CD4-positive, alpha-beta T cell treated with Interleukin-4 for 1 hour (primary cell): ENCODE measurements at places on chromosomes 5 and 9.

DNA sequence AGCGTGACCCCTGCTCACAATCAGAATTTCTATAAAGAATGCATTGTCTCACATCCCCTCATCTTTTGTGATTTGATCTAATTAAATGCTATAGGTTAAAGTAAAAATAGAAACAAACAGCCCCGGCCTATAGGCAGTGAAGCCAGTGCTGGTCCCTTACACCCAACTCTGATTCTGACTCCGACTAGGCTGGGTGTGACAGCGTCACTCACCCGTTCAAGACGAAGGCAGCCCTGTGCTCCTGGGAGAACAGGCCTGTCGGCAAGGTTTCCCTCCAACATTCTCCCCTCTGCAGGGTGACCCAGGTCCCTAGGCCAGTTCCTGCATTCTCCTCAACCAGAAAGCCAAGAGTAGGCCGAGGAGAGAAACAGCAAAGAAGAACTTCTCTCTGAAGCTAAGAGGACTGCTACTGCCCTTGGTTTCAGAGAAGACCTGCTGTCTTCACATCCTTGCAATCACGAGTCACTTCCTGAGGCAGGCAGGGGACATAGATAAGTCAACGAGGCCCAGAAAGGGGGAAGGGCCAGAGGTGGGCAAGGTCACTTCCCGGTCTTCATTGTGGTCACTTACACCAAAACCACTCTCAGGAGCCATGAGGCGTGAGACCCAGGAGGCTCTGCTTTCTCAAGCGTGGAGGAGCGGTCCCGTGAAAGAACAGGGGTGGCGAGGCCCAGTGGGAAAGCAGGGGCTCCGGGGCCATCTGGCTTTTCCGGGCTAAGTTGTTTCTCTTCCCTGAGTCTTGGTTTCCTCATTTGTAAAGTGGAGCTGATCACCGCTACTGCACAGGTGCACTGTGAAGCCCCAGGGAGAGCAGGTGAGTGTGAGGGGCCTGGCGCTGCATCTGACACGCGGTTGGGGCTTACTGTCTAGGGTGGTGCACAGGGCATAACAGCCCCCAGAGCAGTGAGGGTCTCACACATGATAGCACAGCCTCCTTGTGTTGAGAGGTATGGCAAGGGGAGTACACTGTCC lies 200.8 kb downstream of the CRB2 start:
- no peak for DNase-seq

- DNase-seq, result no peak
Observed at GRCh38 chr5:161286066-161286655, 260.4 kb downstream of the GABRB2 start.

DNA sequence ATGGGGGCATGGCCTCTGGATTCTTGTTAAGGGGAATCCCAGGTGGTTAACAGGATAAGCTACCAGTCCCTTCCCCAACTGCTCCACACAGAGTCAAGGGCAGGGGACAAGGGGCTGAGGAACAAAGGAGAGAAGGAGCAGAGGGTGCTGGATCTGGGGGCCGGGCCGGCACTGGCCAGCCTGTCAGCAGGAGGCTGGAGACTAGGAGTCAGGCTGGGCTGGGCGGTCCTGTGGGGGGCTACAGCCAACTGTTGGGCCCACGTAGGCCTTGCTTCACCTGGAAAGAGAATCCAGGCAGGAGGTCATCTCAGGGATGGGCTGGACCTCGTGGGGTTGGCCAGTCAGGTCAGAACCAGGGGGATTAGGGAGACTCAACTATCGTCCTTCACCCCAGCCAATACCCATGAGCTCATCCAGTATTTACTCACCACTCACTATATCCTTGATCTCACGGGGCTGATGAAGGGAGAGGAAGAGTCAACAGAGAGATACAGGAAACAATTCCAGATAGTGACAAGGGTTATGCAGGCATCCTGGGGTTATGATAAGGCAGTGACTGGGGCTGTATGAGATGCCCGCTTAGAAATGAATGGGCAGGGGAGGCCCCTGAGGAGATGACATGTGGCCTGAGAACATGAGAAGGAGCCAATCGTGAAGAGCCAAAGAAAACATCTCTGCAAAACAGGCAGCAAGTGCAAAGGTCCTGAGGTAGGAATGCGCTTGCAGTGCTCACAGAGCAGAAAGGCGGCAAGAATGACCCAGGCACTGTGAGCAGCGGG lies 47.9 kb upstream of the SLC25A51 start:
- no peak for DNase-seq

GRCh38 chr9:127522727-127523126 lies 71.4 kb downstream of the LRSAM1 start:
- no peak for DNase-seq

DNA sequence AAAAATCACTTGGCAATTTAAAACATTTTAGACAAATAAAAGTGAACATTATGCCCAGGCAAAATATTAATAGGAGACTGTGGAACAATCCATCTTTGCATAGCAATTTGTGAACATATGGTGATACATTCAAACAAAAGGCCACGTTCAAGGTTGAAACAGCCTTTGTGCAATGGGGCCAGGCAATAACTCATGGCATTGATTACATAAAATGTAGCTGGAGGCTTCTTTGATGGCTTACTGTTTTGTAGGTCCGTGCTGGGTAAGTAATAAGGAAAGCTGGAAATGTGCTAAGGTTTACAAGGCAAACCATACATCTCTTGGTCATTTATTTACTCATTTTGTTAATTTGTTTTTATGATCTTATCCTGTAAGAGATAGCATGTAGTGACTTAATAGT lies 651.8 kb downstream of the KCTD16 start:
- DNase-seq, result no peak

DNA sequence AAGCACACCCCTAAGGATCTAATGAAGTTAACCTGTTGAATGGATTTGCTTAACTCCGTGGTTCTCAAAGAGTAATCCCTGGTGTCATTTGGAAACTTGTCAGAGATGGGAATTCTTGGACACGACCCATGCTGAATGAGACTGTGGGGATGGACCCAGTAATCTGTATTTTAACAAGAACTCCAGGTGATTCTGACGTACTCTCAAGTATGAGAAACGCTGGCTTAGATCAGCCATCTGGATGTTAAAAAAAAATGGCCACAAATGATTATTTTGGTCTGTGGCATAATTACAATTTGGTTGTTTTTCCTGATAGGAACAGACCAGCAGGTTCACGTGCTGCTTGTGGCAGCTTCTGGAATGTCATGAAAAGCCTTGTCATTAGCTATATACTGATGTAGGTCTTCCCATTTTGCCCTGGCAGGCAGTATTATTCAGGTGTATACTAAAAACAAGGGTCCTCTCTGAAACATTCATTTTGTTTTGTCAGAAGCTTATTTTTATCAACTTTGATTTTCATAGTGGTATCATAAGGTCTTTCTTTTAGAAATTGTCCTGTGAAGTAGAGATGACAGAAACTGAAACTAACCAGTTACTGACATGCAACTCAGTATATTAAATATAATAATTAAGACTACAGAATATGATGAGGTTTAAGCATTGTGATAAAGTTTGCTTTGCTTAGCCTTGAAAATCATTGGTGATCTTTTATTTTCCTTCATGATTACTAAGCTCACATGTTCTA lies 15.4 kb downstream of the CPEB4 start:
- no peak for DNase-seq
